Stimulated activated CD8-positive, alpha-beta memory T cell treated with anti-CD3 and anti-CD28 coated beads, Interleukin-15, amount 100 ng/mL, for 48 hours (primary cell): ENCODE measurements at places on chromosomes 5 and 9.
A peak's percentile ranks its signal among the peaks of the same experiment; 100 is the strongest.

GRCh38 chr9:129834489-129835127 is 467 bp downstream of the C9orf78 start:
- no peak for DNase-seq

DNA sequence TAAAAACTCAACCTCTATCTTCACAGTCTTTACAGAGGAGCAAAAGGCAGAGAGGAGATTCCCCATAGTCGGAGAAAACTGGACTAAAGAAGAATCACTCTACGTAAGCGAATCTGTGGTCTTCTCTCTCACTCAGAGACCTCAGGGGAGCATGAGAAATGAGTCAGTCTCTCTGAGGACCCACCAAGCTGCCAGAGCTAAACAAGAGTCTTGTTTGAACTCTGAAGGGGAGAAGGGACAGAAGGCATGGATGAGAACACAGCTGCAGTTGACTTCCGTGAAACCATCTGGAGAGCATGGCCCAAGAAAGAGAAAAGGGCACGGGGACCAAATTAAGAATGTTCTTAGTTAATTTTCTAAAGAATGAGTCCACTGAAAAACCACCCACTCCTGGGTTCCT is 12.8 kb upstream of the MAN2A1 start:
- DNase-seq: no peak

GRCh38 chr9:72704688-72705375 is 183.4 kb downstream of the TMC1 start:
- no peak for DNase-seq

DNA sequence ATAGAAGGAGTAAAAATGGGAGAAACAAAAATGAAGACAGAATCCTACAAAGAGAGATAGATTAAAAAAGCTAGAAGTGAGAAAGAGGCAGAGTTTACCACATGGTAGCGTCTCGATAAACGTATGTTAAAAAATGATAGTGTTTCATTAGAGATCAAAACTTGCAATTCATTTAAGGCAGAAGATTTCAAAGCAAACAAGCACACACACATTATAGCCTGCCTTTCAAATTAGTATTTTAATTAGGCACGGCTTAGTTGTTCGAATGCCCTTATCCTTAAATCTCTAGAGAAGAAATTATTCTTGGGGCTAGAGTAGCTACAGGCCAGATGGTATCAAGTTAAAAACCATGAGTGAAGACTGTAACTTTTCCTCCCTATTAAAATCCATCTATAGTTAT is 6.0 kb downstream of the STOM start:
- DNase-seq: no peak

- DNase-seq: no peak
Measured at GRCh38 chr9:135075234-135076142, 12.0 kb upstream of the OLFM1 start.

DNA sequence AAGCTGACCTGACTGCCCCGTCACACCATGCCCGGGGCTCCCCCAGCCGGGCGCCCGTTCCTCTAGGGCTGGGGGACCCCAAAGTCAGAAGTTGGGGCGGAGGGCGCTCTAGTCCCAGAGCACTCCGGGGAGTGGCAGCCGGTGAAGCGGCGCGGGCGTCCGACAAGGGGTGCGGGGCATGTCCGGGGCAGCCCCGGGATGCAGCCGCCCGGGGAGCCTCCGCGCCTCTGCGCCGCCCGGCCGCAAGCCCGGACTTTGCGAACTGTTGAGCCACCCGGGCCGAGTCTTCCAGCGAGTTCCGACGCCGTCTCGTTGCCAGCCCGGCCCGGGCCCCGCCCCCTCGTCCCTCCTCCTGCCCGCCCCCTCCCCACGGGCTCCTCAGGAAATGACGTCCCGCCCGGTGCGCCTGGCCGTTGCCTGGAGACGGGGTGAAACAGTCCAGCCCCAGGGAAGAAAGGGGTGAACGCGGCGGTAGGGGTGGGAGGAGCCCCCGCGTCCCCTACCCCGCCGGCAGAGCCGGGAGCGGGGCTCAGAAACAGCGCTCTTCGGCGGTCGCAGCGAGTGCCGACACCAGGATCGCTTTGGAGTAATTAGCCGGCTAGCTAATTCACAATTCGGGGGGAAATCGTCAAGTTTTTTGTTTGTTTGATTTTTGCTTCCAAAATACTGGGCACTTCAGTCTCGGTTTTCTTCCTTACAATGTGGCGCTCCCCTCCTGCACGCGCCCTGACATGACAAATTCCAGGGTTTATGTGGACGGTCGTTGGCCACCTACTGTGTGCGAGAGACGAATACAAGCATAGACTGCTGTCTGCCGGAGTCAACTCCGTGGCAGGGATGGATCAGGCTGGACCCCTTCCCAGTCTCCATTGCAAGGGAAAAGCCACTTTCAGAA is at the start of gene WHRN:
TSS of gene WHRN (minus strand) at position 287 of the 895 bp plus-strand sequence. CDS start 672 bp downstream, outside the sequence.
- DNase-seq: peak; percentile 86

GRCh38 chr9:112360047-112360804 is 19.7 kb upstream of the HSDL2 start:
- DNase-seq: no peak

DNA sequence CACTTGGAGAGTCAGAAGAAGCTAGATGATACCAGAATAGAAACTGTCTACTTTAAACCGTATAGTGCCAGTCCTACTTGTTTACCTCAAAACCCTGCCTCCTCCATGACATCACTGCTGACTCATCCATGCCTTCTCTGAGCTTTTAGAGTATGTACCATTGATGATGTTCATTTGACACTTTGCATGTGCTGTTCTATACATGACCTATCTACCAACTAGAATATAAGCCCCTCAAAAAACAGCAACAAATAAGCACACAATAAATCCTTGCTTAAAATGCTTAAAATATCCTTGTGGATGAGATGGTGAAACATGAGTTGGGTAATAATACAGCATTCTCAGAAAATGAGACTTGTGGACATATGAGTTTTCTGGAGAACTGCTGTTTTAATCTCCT is 2.6 kb downstream of the CTNNAL1 start:
- DNase-seq: peak; percentile 42

GRCh38 chr5:167145841-167146240 is 1145.6 kb upstream of the WWC1 start:
- DNase-seq: no peak

DNA sequence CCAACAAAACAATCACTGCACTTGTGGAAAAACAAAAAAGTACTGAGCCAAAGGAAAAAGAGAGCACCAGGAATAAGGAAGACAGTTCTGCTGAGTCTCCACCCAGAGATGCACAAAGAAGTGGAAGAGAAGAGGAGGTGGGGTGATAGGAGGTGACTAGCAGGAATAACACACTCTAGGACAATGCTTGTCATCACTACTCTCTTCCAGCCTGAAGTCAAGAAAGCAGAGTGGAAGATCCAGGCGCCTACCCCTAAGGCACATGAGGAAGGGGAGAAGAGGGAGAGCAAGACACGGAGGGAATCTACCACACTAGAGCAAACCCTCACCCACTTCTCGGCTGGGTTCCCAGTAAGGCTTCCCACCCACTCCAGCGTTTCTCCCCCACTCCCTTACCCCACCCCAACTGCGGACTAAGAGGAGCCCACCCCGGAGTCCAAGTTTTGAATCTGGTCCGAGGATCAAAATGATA is 1.7 kb downstream of the SLIT3 start:
- DNase-seq: no peak

- no peak for DNase-seq
Measured at GRCh38 chr9:18238254-18238653, 235.7 kb upstream of the ADAMTSL1 start.

DNA sequence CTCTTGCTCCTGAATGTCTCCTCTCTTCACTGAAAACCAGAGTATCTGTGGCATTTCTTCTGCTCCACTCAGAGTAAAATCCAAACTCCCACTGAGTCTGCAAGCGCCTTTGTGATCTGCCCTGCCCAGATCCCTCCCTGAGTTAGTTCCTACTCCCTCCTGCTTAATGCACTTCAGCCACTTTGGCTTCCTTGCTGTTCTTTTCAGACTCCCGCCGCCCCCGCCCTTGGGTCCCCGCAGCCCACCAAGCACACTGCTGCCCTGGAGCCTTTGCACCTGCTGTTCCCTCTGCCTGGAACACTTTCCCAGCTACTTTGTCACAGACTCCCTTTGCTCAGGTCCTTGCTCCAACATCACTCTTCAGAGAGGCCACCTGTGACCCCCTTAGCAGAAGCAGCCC is 127.2 kb upstream of the SLC25A48 start:
- DNase-seq: no peak

DNA sequence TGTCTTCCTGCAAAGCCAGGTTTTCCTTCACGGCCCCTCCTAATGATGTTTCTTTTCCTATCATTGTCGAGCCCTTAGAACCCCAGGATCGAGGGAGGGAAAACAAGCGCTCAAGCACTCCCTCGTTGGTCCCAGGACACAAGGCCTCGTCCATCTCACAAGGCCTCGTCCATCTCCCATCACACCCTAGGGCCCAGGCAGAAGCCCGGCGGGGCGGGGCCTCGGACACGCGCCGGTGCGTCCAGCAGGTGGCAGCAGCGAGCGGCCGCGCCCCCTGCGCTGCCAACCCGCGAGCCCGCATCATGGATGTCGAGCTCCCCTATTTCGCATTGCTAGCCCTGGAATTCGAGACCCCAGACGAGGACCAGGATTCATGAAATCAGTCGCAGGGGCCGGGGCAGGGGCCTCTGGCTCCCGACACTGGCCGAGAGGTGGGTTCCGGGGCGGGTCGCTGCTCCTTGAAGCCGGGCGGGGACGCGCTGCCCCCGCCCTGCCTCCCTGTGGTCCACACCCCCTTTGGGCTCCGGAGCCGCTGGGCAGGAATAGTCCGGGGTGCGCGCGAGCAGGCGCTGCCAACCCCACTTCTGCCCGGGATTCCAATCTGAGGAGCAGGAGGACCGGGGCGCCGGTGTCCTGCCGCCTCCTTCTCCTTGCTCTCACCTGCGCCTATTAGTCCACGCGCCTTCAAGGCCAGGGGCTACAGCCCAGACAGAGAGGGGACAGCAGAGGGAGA is at the start of gene ABLIM3:
TSS of gene ABLIM3 (plus strand) at position 270 of the 733 bp plus-strand sequence. CDS start 603 bp downstream, outside the sequence.
- peak; percentile 57 for DNase-seq

- DNase-seq: no peak
Measured at GRCh38 chr5:122902263-122902662, 56.9 kb downstream of the SNX24 start.

GRCh38 chr5:134813407-134813806 is 32.4 kb upstream of the C5orf24 start:
- peak; percentile 3 for DNase-seq

DNA sequence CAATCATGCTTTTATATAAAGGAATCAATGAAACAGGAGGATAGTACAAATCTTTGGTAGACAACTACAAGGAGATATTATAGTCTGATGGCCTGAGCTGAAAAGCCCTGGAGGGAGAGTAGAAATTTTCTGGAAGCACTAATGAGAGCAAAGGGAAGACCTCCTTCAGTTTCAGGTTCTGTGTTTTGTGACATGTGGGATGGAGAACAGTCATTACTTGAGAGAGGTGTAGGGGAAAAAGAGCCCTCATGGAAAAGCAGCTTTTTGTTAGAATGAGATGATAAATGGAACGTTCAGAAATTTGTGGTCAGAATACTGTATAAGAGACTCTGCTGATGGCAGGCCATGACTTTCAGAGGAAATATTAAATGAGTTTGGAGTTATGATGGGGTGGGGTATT is 360.6 kb upstream of the MEF2C start:
- no peak for DNase-seq

GRCh38 chr5:114418176-114419066 is 56.6 kb downstream of the KCNN2 start:
- no peak for DNase-seq

DNA sequence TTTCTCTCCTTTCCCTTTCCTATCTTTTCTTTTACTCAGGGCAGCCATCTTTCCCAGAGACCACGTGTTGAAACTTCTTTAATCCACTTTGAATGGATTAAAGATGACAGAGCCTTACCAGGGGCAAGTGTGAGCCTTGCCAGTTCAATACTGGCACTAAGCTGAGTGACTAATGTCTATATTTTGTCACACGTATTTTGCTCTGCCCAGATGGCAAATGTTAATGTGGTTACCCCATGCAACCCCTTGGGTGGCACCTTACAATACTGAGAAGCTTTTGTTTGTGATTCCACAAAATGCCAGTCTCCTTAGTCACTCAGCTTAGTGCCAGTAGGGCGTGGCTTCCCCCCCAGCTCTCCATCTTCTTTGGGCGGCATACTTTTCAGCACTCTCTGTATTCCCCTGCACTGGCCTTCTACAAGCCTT is 24.8 kb downstream of the ANXA1 start:
- no peak for DNase-seq

GRCh38 chr5:72125941-72126620 is 18.8 kb downstream of the MAP1B start:
- DNase-seq: no peak

DNA sequence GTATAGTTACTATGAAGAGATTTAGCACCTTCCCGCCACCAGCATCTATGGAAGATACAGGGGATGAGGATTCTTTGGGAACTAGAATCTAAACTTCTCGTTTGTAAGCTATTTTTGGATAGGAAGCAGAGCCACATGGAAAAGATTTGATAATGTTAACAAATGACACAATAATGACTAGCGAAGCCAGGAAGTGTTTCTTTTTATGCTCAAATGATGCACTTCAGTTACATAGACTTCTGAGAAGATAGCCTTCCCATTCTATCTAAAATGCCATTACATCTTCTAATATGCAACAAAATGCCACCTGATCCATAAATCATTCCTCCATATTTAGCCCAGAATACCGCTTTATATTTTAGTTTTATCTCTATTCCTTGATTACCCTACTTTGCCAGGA is 17.0 kb upstream of the TNC start:
- no peak for DNase-seq

GRCh38 chr5:108059334-108059733 is 322.6 kb downstream of the FBXL17 start:
- DNase-seq: no peak

- DNase-seq: no peak
Measured at GRCh38 chr9:91562416-91562815, 138.8 kb upstream of the NFIL3 start.

- DNase-seq: no peak
Measured at GRCh38 chr9:34233672-34234071, 54.8 kb downstream of the UBAP1 start.

DNA sequence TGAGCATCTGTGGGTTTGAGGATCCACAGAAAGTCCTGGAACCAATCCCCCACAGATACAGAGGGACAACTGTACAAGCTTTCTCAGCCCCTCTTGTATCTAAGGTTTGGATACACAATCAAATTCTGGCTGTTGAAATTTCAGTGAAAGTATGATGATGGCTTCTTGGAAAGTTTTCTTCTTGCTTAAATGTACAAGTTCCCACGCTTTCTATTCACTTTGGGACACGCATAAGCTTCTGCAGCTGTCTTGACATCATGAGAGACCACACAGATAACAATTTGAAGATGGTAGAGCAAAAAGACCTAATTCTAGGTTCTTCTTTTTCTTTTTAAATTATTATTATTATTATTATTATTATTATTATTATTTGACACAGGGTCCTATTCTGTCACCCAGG is 31.6 kb upstream of the ARL15 start:
- no peak for DNase-seq

GRCh38 chr5:148911386-148911785 is 85.0 kb downstream of the ADRB2 start:
- no peak for DNase-seq

- DNase-seq: no peak
Measured at GRCh38 chr5:68086857-68087256, 128.7 kb upstream of the PIK3R1 start.

- DNase-seq: no peak
Measured at GRCh38 chr9:77938163-77938562, 93.4 kb downstream of the GNAQ start.

GRCh38 chr5:176388003-176388443 is 375 bp downstream of the NOP16 start:
- no peak for DNase-seq
